ENCODE measurements at places on chromosomes 13 and 19.

GRCh38 chr19:5122121-5122400, 153.1 kb downstream of the KDM4B start:
- DNase-seq = no peak

GRCh38 chr19:42245231-42245630, 2.8 kb upstream of the GSK3A start:
- no peak for DNase-seq

DNA sequence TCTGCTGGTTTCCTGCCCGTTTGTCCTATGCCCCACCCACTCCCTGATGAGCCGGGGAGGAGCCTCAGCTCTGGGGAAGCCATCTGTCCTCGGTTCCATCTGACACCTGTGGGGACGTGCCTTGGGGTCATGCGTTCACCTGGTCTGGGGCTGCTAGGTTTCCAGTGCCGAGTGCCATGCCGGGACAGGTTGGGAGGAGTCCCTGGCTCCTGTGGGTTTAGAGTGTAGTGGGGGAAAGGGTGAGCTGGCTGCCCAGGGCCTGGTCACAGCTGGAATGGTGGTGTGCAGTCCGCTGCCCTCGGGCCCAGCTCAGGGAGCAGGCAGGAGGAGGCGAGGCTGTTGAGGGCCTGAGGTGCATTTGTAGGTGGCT, 2.5 kb downstream of the KDM4B start:
- no peak for DNase-seq

DNA sequence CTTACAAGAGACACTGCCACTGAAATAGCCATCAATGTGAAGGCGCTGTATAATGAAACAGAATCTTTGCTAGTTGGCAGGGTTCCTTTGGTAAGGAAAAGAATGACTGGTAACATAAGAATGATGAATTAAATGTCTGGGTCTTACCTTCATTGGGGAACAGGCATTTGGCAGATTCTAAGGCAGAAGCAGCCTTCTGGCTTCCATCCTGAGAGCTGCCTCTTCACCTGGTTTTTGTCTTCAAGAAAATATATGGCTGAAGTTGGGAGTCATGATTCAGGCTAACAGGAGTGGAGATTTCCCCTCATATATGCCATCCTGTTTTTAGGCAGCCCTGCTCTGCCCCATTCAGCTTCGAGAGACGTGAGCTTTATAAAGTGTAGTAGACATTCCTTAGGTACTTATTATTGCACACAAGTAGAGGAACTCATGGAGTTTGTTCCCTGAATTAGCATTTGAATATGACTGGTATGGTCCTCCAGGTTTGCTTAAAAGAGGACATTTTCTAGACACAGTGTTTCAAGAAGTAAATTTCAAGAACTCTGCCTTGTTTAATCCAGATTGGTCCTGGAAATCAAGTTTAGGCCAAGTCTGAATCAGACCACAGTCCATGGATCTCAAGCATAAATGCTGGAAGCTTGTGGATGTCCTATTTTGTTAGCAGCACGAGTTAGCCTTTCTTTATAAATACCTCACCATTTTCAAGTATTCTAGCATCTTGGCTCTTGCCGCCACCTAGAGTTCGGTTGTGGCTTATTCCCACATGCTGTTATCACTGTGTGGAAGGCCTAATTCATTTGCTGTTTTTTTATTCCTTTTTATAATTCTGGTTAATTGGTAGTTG, 56.2 kb upstream of the AKAP11 start:
- no peak for DNase-seq

DNA sequence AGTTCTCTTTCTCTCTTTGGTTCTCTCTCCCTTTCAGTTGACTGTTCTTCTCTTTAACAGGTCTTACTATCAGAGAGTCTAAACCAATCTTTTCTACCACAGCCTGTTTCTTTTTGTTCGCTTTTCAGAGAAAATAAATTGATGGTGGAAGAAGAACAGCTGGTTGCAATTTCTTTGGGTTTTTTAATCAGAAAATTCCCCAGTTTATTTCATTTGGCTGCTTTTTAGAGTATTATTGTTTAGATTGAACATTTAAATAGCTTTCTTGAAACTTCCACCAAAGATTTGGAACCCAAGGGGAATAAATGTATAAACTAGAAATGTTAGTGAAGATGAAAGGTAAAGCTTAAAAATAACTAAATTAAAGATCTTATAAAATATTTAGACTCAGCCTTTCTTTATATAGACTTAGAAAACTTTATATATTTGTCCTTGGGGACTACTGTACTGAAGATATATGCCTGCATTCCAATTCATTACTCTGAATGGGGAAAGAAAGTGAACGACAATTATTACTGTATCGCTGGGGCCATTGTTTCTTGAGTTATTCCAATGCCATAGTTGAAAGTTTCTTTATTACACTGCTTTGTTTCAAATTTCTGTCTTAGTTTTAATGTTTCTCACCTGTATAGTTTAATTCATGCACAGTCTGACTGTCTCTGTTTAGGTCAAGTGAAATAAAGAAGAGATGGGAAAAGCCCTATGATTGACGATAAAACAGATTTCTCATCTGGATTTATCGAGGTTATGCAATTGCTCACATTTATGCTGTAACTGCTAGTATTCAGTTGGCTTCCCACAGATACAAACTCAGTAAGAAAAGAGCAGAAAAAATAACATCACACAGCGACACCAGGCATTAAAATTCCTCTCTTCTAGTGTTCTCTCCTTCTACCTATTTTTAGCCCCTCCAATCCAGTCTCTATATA, 169.4 kb upstream of the CSNK1A1L start:
- DNase-seq = no peak

DNA sequence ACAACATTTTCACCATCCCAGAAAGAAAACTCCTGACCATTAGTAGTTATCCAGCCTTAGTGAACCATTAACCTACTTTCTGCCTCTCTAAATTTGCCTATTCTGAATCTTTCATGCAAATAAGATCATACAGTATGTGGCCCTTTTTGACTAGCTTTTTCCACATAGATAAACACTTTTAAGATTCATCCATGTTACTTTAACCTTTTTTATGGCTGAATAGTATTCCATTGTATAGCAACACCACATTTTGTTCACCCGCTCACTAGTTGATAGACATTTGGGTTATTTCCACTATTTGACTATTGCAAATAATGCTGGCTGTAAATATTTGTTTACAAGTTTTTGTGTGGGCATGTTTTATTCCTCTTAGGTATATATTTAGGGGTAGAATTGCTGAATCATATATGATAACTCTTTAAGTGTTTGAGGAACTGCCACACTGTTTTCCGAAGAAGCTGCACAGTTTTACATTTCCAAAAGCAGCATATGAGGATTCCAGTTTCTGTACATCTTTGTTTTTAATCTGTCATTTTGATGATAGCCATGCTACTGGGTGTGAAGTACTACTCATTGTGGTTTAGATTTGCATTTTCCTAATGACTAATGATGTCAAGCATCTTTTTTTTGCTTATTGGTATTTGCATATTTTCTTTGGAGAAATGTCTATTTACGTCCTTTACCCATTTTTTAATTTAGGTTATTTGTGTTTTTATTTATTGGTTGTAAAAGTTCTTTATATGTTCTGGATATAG, 17.1 kb downstream of the COG6 start:
- no peak for DNase-seq

DNA sequence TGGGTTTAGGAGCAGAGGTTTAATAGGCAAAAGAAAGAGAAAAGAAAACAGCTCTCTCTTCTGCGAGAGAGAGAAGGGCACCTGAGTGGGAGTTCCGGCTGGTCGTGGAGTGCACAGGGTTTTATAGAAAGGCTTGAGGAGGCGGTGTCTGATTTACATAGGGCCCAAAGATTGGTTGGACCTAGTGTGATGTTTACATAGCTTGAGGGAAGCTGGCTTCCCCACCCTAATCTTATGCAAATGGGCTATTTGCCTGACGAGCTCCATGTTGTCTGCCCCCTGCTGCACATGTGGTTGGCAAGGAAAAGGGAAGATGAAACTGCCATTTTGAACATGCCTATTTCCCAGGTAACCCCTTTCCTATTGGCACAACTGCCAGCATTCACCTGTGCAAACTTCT, 21.5 kb upstream of the MEDAG start:
- no peak for DNase-seq

GRCh38 chr19:7488736-7489353, at the start of gene PEX11G:
PEX11G (minus strand) TSS chr19:7489035; CDS start chr19:7489010, 25 bp downstream.
- peak; percentile 92 for DNase-seq

DNA sequence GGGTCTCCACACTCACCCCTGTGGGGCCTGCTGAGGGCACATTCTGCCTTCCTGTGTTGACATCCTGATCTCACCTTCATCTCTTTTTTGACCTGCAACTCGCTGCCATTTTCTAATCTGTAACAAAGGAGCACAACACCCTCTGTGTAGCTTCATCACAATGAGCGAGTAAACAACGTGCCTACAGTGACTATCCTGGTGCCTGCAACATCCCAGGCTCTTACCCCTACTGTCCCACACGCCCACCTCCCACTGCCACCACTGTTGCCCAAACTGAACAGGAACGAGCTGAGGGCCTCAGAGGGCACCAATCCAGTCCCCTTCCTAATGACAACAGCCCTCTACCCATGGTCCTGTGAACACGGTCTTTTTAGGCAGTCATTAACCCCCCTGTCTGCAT, 102.2 kb upstream of the GJB6 start:
- no peak for DNase-seq

Measured in H54 (cell line).